ENCODE measurements at places on chromosomes 6 and 20.

DNA sequence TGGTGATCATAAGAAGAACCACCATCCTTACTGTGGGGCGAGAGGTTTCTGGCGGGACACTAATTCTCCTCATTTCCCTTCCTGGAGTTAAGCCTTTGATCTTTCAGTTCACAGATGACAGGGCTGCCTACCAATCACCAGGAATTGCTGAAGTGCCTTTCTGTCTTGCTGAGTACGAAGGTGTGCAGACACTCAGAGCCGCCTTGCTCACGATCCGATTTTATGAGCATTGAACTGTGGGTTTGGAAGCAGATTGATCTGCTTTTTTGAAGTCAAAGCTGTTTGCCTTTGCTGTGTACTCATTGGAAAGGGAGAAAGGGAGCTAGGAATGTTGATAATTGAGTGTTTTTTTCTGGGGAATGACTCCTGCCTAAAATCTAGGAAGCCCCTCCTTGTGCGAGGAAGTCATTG lies 129.1 kb upstream of the SALL4 start:
- DNase-seq: no peak

- no peak for DNase-seq
Observed at GRCh38 chr6:135419162-135419561, 78.4 kb downstream of the AHI1 start.

GRCh38 chr20:59334651-59335300 lies 34.4 kb downstream of the EDN3 start:
- no peak for DNase-seq

DNA sequence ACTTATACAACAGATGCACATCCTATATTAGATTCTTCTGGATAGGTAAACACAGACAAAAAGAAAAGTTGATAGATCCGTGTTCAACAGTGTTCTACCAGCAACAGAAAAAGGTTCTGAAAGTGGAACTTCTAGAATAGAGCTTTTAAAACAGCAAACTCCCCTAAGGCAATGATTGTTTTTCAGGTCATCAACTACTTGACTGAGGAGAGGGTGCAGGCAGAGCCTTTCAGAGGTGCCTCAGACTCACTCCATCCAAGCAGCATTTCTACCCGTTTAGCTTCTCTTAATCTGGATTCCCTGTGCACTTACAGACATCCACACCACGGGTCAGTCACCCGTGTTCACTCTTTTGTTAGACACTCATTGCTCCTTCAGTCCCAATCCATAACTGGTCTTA lies 28.9 kb downstream of the FYN start:
- no peak for DNase-seq

- no peak for DNase-seq
Observed at GRCh38 chr6:123333000-123333756, 303.6 kb downstream of the TRDN start.

DNA sequence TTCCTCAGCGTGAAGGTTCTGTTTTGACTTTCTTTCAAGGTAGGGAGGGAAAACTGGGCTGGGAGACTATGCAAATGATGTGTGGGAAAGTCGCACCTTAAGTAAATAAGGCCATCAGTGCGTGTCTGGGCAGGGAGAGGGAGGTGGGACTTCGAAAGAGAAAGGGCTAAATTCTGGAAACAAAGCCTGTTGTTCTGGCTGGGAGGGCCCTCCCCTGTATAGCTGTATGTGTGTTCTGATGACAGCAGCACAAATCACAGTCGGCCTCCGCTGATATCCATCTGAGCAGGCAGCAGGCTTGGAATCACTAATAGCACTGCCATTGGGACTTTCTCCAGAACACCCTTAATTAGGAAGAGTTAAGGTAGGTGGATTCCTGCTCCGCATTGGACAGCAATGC lies 19.2 kb downstream of the JAG1 start:
- no peak for DNase-seq

GRCh38 chr6:79377888-79378348 lies 143.4 kb upstream of the HMGN3 start:
- DNase-seq: peak; percentile 42

- no peak for DNase-seq
Observed at GRCh38 chr6:44470115-44470464, 82.6 kb downstream of the CDC5L start.

- no peak for DNase-seq
Observed at GRCh38 chr6:158372574-158372973, 60.3 kb downstream of the TULP4 start.

GRCh38 chr20:61555566-61555965 lies 303.5 kb downstream of the CDH4 start:
- DNase-seq: no peak

DNA sequence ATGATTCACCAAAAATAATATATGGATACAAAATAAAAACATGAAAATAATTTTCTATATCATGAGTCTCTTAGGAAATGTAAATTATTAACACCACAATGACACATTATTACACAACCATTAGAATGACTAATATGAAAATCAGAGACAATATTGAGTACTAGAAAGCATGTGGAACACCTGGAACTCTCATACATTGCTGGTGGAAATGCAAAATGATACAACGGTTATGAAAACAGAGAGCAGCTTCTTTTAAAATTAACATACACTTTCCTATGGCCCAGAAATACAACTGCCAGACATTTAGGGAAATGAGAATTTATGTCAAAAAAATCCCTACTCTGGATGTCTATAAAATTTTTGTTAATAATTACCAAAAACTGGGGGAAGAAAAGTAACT lies 853.3 kb upstream of the MAN1A1 start:
- no peak for DNase-seq

GRCh38 chr6:148924226-148925012 lies 177.6 kb downstream of the UST start:
- no peak for DNase-seq

- DNase-seq: no peak
Observed at GRCh38 chr20:48193627-48194425, 408.5 kb upstream of the SULF2 start.

- no peak for DNase-seq
Observed at GRCh38 chr6:26202811-26203583, 115.8 kb downstream of the HFE start.

- DNase-seq: no peak
Observed at GRCh38 chr20:40781327-40782042, 92.4 kb upstream of the MAFB start.

DNA sequence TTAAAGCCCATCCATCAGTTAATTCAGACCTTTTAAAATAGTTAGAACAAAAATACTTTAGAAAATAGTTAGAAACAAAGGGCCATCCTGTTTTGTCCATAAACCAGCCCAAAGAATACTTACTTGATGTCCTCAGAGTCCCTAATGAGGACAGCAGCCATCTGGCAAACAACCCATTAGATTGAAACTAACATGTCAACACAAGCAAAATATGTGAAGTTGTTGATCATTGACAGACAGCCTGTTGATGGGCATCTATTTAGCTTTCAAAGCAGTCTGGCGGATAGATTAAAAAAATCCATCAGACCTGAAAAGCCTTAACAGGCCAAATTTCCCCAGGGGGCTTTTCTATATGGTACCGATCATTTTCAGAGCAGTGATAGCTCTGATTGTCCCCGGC lies 154.2 kb upstream of the TSHZ2 start:
- no peak for DNase-seq

DNA sequence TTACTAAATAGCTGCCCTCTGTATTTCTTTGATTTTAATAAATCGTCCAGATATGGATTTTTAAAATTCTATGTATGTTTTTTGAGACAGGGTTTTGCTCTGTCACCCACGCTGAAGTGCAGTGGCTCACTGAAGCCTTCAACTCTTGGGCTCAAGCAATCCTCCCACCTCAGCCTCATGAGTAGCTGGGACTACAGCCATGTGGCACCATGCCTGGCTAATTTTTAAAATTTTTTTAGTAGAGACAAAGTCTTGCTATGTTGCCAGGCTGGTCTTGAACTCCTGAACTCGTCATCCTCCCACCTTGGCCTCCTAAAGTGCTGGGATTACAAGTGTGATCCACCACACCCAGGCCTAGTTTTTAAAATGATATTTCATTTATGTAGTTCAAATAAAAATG lies 47.4 kb upstream of the DDR1 start:
- DNase-seq: no peak

DNA sequence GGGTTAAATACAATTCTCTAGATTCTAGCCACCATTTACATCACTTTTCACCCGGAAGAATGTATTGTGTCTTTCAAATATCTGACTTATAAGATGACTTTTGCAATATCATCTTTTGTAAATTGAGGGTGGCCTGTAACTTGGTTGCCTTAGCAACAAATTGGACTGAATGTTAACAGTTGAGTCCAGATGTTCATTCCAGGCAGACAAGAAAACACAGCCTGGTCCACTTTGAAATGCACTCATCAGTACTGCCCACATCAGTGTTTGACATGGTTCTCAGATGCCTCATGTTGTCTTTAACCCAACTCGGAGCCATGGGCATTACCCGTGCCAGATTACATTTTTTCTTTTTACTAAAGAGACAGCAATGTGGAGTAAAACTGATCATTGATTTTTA lies 781.6 kb upstream of the CHD6 start:
- DNase-seq: no peak

DNA sequence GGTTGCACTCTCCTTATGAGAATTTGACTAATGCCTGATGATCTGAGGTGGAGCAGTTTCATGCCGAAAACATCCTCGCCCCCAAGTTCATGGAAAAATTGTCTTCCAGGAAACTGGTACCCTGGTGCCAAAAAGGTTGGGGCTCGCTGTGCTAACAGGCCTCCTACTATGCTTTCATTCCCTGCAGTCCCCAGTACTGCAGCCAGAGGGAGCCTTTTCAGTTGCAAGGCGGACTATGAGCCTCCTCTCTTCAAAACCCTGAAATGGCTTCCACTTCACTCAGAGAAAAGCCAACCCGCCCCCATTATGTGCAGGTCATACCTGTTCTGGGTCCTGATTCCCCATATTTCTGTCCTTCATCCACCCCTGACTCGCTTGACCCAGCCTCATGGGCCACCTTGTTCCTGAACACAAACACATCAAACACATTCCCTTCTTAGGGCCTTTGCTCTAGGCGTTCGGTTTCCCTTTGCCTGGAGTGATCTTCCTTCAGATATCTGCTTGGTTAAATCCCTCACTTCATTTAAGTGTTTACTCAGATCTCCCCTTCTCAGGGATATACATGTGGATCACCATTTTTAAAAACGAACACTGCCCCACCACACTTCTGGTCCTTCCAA lies 173.7 kb downstream of the PHACTR1 start:
- DNase-seq: no peak

DNA sequence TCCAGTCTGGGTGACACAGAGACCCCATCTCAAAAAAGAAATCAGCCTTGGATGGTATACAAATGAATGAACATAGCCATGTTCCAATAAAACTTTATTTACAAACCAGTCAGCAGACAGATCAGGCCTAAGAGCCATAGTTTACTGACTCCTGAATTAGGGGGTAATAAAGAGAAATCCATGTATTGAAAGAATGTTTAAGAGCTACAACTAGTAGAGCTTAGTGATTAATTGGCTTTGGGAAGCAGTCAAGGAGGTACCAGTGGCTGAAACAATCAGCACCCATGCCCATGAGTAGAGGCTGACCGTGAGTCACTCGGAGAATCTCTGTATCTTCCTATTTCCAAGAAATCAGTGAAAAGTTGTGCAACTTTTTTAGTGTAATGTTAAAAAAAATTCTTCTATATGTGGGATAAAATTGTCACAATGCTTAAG lies 223.6 kb upstream of the RREB1 start:
- no peak for DNase-seq

GRCh38 chr20:11200423-11200822 lies 526.6 kb upstream of the JAG1 start:
- DNase-seq: no peak

GRCh38 chr6:160131636-160132296 lies 10.2 kb downstream of the SLC22A1 start:
- no peak for DNase-seq

- no peak for DNase-seq
Observed at GRCh38 chr6:90384720-90385119, 88.1 kb upstream of the BACH2 start.

- no peak for DNase-seq
Observed at GRCh38 chr20:46997187-46997586, 102.5 kb downstream of the EYA2 start.

GRCh38 chr20:52082612-52083011 lies 109.0 kb downstream of the ZFP64 start:
- no peak for DNase-seq

- DNase-seq: no peak
Observed at GRCh38 chr6:108807928-108808327, 40.3 kb upstream of the ARMC2 start.

DNA sequence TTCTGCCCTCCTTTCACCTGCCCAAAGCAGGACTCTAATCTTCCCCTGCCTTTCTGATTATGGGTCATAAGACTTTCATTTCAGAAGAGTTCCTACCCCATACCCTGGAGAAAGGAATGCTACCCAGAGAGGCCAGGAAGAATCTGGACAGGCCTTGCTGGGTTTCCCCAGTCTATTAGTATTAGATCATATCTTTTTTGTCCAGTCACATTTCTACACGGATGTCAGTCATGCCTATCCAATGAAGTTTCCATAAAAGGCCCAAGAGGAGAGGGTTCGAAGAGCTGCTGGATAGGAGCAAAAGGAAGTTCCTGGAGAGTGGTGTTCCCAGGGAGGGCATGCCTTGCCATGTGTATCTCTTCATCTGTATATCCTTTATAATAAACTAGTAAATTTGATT lies 3.2 kb downstream of the POLH start:
- DNase-seq: no peak

DNA sequence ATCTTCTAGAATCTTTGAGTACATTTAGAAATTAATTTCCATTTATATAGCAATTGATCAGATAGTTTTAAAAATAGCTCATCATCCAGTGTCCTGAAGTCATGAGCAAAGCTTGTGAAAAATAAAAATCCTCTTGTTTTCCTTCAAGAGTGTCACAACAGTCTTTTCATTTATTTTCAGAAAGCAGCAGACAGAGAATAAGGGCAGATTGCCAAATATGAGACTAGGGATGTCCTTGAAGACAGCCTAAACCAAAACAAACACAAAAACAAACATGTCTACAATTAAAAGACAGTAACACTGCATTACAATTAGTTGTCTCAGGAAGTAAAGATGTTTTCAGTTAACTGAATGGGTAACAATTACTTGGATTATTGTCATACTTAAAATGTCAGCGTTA lies 682.8 kb downstream of the TFAP2A start:
- DNase-seq: no peak

DNA sequence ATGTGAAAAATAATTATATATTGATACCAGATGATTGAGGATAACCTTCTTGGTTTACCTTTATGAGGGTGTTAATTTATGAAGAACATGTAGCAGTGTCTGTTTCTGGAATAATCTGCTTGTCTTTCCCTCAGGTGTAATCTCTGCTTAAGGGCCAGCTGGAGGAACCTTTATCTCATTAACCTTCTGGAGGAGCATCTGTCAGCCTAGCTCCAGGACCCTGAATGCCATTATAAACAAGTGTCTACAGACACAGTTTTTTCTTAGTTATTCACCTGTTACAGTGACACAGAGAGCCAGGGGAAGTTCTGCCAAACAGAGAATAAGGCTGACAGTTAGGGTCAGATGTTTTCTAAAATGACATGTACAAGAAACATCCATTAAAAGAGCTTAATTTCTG lies at the start of gene IMPG1:
Gene IMPG1, minus strand, starts transcription at position 101 of the 400 bp plus-strand sequence. CDS start 174 bp downstream, outside the sequence.
- DNase-seq: no peak

GRCh38 chr6:89081129-89081422 lies 525 bp downstream of the PNRC1 start:
- DNase-seq: no peak

GRCh38 chr6:132464538-132465256 lies 48.2 kb downstream of the STX7 start:
- DNase-seq: no peak

Data from lower lobe of right lung (tissue), 2 donors.